IMR-90 (cell line): ENCODE measurements at places on chromosomes 1 and 21.

GRCh38 chr1:116908266-116908665 is 1.4 kb upstream of the PTGFRN start:
- DNase-seq: no peak

GRCh38 chr1:34404804-34405203 is 228.1 kb downstream of the C1orf94 start:
- DNase-seq: no peak

- DNase-seq: no peak
These were observed 26.1 kb downstream of the VPS13D start for GRCh38 chr1:12255913-12256312.

DNA sequence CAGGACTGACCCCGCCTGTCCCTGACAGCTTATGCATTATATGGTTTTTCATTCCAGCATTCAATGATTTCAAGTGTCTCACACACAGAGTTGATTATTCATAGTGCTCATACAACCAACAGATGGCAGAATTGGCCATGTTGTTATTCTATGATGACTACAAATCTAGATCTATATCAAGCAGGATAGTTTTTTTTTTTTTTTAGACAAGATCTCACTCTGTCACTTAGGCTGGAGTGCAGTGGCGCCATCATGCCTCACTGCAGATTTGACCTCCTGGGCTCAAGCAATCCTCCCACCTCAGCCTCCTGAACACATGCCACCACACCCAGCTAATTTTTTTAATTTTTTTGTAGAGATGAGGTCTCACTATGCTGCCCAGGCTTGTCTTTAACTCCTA is 40.1 kb upstream of the LRRC8D start:
- DNase-seq: peak; percentile 69

DNA sequence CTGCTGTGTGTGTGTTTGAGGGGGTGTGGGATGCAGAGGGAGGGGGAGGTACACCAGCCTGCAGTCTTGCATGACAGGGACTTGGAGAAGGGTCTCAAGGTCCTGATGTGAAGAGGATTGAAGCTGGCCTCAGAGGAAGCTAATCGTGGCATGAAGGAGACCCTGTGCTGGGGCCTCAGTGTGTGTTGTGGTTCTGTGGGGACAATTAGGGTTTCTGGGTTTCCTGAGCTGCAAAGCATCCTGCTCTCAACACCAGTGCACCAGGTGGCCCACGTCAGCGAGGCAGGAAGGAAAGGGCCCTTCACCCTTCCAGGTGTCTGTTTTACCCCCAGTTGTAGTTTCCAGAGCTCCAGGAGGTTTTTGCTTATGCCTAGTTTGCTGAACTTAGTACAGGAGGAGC is 52.8 kb downstream of the TENT5C start:
- DNase-seq: no peak

DNA sequence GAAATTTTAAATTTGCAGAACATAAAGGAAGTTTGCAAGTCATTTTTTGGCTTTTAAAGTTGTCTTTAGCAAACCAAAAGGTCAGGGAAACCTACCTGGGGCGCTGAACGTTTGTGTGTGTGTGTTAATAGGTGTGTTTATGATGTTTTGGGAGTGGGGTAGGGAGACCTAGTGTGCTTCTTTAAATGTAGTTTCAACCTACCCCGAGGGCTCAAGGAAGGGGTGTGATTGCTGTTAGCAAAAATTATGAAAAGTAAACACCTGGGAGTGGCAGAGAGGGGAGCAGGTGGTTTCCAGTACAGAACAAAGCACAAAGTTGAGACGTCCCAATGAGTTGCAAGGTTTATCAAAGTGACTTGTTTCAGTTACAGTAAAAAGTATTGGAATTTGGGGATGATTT is 58.7 kb upstream of the WDR26 start:
- DNase-seq: no peak

GRCh38 chr1:172003766-172004530 is 162.7 kb downstream of the DNM3 start:
- DNase-seq: peak; percentile 17

- DNase-seq: no peak
These were observed 7.9 kb downstream of the GPR3 start for GRCh38 chr1:27400082-27400962.

DNA sequence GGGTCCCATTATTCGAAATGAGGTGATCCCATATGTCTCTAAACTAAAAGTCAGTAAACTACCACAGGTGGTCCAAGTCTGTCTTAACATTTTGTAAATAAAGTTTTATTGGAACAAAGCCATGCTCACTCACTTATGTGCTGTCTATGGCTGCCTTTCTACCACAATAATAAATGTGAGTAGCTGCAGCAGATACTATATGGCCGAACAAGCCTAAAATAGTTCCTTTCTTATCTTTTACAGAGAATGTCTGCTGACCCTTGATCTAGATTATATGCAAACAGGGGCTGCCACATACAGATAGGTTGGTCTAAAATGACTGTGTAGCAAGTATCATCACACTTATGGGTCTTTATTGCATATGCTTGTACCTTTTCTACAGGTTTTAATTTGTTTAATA is 140.0 kb downstream of the VAV3 start:
- DNase-seq: no peak

GRCh38 chr1:117832453-117832852 is 97.0 kb downstream of the GDAP2 start:
- DNase-seq: no peak

GRCh38 chr1:93194231-93194990 is 13.9 kb downstream of the CCDC18 start:
- DNase-seq: no peak

DNA sequence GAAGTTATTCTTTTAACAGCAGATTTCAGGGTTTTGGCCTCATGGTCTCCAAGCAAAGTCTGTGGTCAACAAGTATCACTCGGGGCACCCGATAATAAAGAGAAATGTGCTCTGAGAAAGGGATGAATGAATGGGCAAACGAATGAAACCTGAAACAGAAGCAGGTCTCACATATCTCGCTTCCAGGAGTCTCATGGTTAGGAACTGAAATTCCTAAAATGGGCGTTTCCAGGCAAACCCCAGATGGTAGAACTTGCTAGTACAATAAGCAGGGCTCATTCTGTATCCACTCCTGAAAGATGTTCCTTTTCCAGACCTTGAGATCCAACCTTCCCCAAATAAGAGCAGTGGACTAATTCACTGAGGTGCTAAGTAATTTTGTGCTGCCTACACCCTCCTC is 87.2 kb downstream of the LAMC2 start:
- DNase-seq: no peak

GRCh38 chr1:40281853-40282252 is 23.8 kb downstream of the ZMPSTE24 start:
- no peak for DNase-seq

- no peak for DNase-seq
These were observed 175.5 kb upstream of the OLFM3 start for GRCh38 chr1:102172200-102172599.

GRCh38 chr1:234933475-234933874 is 195.2 kb downstream of the TOMM20 start:
- peak; percentile 69 for DNase-seq

GRCh38 chr1:220918285-220918951 is 39.2 kb downstream of the HLX start:
- DNase-seq: no peak

GRCh38 chr21:41507521-41508414 is at the start of gene TMPRSS2:
TMPRSS2 (minus strand) TSS chr21:41508158; CDS start chr21:41498133, 10,025 bp downstream.
- DNase-seq: no peak

- no peak for DNase-seq
These were observed 33.1 kb downstream of the MDM4 start for GRCh38 chr1:204549313-204549712.

GRCh38 chr1:6796095-6796494 is 10.8 kb downstream of the CAMTA1 start:
- DNase-seq: no peak

DNA sequence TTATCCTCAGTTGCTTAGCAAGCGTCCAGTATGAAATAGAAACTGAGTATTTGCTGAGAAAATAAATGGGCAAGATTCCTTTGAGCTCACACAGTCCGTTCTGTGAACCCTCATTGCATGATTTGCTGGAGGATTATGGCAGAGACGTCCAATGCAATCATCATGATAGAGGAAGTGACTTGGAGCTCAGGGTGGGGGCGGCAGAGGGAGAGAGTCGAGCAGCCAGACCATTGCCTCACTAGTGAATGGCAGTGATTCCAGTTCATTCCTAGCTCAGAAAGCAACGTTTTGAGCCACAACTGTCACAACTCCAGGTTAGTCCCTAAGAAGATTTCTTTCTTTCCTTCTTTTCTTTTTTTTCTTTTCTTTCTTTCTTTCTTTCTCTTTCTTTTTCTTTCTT is 27.5 kb upstream of the COL9A2 start:
- DNase-seq: peak; percentile 79

GRCh38 chr1:47987601-47988000 is 9.6 kb downstream of the TRABD2B start:
- DNase-seq: no peak

DNA sequence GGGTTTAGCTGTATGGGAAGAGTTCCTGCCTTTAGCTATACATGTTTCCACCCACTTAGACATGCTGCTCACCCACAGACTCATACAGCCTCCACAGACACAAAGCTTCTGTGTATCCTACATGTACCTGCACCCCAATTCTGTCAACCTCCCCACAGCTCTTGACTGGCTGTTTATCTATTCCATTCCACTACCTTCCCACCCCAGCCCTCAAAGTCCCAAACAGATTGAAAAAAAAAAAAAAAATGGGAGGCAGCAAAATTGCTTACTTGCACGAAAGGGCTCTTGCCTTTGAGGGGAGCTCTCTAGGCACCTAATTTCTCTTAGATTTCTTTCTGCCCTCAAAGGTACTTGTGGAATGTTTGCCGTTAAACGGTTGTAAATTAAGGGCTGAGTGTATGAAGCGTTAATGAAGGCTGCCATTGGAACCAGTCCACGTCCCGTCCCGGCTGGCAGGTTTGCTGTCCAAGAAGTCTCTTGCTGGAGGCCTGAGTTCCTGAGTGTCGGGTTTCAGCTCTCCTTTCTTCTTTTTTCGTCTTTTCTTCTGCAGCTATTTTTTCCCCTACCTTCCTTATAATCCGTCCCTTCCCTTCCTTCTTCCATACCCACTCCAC is 43.6 kb downstream of the PBX1 start:
- DNase-seq: peak; percentile 52

DNA sequence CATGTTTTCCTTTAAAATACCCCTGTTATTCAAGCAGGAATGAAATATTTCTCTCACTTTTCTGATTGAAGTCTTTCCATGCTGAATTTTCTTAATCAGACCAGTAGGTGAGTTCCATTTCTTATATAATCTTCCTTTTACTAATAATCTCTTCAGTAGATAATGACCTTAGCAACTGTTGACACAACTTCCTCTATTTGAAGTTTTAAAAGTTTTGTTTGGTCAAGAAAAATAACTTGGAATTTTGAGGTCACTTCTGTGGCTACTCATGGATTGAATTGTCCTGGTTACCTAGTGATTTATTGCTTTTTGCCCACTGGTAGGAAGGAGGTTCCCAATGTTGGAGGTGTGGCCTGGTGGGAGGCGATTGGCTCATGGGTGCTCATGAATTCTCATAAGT is 70.6 kb upstream of the PAXBP1 start:
- DNase-seq: no peak

- peak; percentile 93 for DNase-seq
These were observed 14.0 kb upstream of the UMODL1 start for GRCh38 chr21:42056996-42057689.

GRCh38 chr1:224623743-224624333 is 7.7 kb downstream of the CNIH3 start:
- DNase-seq: peak; percentile 97

- no peak for DNase-seq
These were observed 19.7 kb downstream of the TRIM62 start for GRCh38 chr1:33162141-33162540.

GRCh38 chr1:60965280-60965854 is 117.0 kb upstream of the NFIA start:
- DNase-seq: no peak

GRCh38 chr1:92749024-92749634 is 35.8 kb downstream of the EVI5 start:
- peak; percentile 75 for DNase-seq

GRCh38 chr21:44711327-44712202 is at the start of gene TSPEAR:
TSPEAR (minus strand) TSS chr21:44711572; CDS start chr21:44711514, 58 bp downstream.
- DNase-seq: no peak

DNA sequence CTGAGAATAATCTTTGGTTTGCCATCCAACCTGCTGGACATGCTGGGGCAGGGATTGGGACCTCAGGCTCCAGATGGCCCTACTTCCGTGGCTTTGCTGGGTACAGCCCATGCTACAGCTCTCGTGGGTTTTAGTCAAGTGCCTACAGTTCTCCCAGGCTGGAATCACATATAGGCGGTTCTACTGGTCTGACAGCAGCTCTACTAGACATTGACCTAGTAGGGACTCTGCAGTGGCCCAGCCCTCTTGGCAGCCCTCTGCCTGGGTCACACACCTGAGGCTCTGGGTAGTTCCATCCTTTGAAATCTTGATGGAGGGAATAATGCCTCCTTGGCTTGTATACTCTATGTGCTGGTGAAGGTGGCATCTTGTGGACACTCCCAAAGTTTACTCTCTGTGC is 72.2 kb downstream of the PGM1 start:
- no peak for DNase-seq

- no peak for DNase-seq
These were observed 30.6 kb downstream of the FAM78B start for GRCh38 chr1:166136222-166136621.

DNA sequence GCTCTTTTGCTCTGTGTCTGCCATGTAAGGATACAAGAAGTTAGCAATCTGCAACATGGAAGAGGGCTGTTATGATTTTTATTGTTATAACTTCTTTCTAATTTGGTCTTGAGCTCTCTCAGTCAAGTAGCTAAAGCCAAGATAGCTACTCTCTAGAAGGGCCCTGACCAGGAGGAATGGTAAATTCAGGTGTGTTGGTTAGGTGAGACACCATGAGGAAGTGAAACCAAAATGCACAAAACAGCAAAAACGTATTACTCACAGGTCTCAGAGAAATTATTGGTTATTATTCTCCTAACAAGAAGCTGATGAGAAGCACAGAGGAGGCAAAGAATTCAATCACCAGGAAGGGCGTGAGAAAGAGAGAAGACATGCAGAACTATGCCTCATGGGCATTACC is 51.8 kb upstream of the INSL5 start:
- no peak for DNase-seq

DNA sequence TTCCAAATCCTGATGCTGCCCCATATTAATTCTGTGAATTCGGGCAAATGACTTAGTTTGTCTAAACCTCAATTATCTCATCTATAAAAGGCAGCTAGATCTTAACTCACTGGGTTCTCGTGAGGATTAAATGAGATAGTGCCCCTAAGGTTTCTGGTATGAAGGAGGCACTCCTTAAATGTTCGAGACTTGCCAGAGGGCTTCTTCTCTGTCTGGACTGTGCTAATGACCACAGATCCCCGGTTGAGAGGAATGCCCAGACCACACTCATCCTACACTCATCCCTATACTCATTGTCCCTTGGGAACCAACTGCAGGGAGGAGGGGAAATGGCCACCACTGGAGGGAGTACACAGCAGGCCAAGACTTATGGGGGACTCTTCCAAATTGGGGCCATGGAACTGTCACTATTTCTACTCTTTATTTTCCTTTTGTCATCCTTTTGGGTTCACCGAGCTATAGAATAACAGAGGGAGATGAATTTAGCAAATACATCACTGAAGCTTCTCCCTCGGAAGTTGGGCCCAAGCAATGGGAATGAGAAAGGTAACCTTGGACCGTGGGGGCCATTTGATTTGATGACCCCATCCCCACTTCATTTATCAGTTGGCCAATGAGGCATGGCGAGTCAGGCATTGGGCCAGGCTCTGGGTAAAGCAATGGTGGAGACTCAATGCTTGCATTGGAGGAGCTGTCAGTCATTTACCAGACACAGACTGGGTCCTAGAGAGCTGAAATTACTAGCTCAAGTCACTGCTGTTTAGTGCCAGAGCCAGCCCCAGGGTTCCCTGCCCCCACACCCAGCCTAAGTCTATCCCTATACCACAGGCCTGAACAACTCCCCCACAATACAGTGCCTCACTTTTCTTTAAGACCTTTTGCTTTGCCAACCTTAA is 5.1 kb downstream of the ATF3 start:
- no peak for DNase-seq
